ENCODE measurements at places on chromosomes 12 and 14.

DNA sequence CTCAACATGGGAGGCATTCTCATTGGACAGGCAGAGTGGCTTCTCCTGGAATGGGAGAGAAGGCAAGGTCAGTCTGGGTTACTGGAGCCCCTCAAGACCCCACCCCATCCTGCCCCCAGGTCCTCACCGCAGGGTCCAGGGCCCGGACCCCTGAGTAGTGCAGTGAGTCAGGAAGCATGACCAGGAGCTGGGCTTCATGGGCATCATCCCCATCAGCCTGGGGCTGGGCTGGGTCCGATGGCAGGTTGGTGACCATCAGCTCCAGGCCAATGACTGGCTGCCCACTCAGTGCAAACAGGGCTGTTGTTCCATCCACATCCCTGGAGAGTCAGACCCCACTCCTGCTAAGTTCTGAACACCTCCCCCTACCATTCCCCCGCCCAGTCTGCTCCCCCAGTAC lies 13.1 kb downstream of the ITGA7 start:
- no peak for DNase-seq

DNA sequence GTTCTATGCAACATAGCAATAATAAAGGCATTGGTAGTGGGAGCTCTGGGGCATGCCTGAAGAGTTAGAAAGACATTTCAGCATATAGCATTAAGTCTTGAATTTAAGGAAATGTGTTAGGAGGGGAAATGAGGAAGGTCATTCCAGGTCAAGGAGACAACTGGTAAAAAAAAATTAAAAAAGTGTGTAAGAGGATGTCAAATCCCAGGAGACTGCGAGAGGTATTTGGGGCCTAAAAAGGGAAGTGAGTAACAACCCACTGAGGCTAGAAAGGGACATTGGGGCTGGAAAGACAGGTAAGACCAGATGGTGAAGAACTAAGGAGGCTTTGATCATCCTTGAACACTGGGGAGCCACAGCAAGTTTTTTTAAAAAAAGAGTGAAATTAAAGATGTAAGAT lies 152.9 kb downstream of the SLC25A21 start:
- DNase-seq = no peak

GRCh38 chr12:6229224-6230218 lies 29.3 kb downstream of the CD9 start:
- peak; percentile 66 for DNase-seq

- DNase-seq = no peak
Observed at GRCh38 chr12:91777268-91777992, 368.2 kb downstream of the BTG1 start.

DNA sequence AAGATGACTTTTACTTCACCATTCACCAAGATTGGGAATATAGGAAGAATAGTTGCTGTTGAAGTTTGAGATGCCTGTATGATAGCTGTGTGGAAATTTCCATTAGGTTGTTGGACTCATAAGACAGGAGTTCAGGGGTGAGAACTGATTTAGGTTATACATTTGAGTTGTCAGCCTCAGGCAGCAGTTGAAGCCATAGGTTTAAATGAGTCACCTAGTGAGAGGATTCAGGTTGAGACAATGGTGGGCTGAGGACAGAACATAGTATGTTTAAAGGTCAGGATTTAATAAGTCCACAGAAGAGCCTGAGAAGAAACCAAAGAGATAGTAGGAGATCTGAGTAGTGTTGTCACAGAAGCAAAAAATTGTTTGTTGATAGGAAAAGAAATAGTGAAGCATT lies 63.6 kb upstream of the MON2 start:
- no peak for DNase-seq

GRCh38 chr12:128976120-128976738 lies 123.0 kb downstream of the GLT1D1 start:
- DNase-seq = peak; percentile 61

DNA sequence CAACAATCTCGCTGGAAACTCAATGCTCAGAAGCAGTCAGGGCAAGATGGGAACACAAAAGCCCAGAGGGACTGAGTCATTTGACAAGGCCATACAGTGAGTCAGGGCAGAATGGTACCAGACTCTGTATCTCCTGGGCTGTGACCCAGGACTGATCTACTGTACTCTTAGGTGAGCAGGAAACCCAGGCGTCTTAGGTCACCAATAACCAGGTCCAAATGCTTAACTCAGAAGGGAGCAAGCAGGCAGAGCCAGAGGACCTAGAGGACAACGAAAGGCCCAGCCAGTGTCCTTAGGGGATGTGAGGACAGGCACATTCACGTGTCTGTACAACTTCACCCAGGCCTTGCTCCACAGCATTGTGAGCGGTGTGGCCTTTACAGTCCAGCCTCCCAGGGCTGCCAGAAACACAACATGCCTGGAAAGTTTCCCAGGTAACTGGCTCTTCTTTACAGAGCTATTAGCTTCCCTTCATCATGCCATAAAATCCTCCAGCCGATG lies 69.9 kb downstream of the ARL6IP4 start:
- DNase-seq = peak; percentile 32

GRCh38 chr12:124442772-124443445 lies 124.5 kb downstream of the NCOR2 start:
- DNase-seq = no peak

GRCh38 chr14:62381311-62382070 lies 619.3 kb downstream of the SNAPC1 start:
- no peak for DNase-seq

DNA sequence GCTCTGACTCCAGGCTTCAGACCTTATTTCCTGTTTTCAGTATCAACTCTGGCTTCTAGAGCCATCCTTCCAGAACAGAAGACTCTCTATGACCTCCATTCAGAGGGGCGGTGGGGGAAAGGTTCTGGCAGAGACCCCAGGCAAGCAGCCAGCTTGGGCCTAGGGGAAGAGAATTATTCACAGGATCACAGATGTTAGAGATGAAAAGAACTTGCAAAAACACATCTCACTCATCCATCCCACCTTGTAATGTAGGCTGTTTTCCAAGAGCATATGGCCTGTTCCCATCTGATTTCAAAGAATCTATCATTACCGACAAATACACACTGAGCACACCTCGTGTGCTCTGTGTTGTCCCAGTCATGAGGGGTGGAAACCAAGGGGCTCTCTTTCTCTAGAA lies 131.9 kb downstream of the GRIN2B start:
- DNase-seq = no peak

DNA sequence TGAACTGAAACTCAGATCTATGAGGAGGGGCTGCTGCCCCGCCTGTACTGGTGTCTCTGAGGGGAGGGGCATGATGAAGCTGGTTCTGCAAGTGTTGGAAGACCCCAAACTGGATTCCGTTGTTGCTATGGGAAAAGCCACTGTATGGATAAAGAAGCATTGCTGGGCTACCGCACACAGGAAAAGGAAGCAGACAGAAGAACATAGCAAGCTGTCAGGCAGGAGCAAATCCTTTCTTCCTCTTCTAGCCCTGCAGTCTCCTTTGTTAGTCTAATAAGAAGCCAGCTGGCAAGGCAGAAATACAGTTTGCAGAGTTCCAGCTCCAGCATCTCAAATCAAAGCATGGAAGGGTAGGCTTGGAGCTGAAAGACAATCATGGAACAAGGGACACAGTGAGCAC lies 26.3 kb upstream of the NR1H4 start:
- DNase-seq = no peak

DNA sequence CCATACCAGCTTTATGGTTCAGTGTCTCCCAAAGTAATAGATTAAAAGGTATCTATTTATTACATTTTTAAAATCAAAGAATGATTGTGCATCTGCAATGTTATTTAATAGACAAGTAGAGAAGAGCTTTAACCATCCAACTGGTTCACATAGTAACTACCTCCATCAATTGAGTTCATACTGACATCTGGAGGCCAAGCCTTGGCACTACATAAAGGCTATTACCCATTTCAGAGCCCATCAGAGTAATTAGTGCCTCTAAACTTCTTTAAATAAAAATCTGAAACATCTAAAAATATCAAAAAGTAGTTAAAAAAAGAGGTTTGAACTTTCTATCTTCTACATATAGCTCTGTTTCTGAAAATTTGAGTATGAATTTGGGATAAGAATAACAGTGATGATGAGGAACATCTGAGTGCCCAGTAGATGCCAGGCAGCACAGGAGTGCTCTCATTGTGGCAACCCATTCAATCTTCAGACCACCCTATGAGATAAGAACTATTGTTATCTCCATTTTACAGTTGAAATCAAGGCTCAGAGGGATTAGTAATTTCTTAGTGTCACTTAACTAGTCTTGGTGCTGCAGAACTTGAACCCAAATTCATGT lies 132.9 kb upstream of the DAAM1 start:
- DNase-seq = no peak

DNA sequence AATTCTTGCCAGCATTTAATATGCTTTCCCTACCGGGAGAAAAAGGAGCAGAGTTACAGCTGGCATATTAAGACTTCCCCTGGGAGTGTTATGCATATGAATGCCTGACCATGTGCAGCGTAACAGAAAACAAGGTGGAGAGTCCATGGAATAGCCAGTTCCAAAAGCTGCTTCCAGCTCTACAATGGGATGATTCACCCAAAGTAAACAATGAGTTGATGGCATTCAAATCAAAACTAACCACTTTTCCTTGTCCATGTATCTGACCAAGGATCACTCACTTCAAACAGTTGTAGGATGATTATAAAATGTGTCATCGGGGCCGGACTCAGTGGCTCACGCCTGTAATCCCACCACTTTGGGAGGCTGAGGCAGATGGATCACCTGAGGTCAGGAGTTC lies 48.1 kb upstream of the BICDL1 start:
- DNase-seq = no peak

GRCh38 chr14:35934499-35934898 lies 108.4 kb downstream of the BRMS1L start:
- DNase-seq = no peak

- no peak for DNase-seq
Observed at GRCh38 chr12:127260531-127260930, 1006.4 kb upstream of the TMEM132C start.

DNA sequence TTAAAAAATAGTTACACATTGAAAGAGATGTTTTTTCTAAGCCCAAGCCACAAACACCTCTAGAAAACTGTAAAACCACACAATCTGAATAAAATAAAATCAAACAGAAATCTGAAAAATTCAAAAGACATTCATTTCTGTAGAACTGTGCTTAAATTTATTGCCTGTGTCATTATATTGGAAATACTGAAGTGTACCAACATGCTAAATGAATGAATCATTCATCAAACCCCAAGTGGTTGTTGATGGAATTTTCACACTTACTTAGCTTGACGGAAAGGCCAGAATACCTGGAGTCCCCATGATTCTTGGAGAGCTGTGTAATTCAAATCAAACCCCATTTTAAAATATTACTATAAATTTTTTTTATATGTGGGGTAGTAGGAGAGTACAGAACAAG lies 2.7 kb downstream of the KITLG start:
- no peak for DNase-seq

GRCh38 chr14:54682578-54682977 lies 115.7 kb downstream of the SAMD4A start:
- DNase-seq = no peak

DNA sequence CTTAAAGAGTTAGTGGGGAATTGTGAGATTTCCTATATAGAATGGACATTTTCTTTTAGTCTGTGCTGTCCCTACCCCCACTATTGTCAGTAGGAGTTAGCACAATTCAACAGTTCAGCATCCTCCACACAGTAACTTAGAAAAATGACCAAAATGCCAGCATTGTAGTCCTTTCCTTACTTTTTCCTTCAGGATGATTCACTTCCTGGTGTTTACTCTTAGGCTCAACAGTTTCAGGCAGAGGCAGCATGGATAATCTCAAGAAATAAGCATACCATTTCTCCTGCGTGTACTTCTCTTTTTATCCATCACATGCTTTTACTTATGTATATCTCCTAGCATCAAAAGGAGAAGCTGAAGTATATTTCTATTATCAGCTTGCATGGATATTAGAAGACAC lies 683.4 kb downstream of the SLC16A7 start:
- no peak for DNase-seq

GRCh38 chr14:39957290-39957689 lies 525.1 kb upstream of the FBXO33 start:
- no peak for DNase-seq

All from posterior cingulate gyrus (tissue), 11 donors.